ENCODE measurements at places on chromosomes 4 and X.

DNA sequence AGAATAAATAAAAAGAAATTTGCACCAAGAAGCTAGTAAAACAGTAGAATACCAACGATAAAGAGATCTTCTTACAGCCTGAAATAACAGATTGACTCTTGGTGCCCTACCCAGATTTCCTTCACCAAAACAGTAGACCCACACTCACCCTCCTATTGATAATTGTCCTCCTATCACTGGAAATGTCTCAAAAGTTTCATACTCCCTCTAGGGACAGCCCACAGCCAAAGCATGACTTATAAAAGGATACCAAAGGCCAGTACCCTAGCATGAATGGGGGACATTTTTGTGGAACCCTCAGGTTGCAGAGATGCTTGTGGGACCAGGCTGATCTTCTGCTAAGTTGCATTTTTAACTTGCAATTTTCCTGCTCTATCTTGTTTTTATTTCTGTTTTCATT, 104.1 kb downstream of the INPP4B start:
- no peak for DNase-seq

DNA sequence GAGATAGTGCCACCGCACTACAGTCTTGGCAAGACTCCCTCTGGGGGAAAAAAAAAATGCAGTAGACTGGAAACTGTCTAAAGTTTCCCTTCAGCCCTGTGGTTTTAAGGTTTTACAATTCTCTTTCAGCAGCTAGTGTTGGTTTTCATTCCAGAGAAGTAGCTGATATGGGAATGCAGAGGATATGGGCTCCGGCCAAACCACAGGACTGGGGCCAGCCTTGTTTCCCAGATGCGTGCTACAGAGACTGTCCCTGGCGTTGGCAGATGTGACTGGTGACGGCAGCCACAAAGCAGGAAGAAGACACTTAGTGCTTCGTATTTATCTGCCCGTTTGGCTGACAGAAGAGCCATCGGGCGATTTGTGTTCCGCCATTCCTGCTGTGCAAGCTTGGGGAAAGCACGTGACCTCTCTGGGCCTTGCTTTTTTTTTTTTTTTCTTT, 43.2 kb downstream of the ZBTB49 start:
- DNase-seq = no peak

- no peak for DNase-seq
Measured at GRCh38 chr4:81436096-81436495, 35.6 kb downstream of the RASGEF1B start.

- DNase-seq = no peak
Measured at GRCh38 chr4:1288786-1289185, 905 bp upstream of the MAEA start.

DNA sequence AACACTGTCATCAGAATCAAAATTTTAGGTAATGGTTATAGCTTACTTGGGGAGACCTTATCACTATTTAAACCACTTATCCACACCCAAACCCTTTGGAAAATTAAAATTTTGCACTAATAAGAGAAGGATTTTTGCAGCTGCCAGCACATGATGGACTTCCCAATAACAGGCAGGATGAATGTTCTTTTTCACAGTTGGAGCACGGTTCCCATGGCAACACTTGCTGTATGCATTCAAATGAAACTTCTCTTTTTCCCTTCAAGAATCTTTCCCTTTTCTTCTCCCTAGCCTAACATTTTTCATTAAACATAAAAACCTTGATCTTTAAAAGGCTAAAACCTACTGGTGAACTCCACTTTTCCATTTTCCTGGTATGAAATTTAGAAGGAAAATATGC, 768.2 kb downstream of the KCTD8 start:
- no peak for DNase-seq

GRCh38 chr4:145297556-145297955, 117.2 kb upstream of the OTUD4 start:
- DNase-seq = no peak

DNA sequence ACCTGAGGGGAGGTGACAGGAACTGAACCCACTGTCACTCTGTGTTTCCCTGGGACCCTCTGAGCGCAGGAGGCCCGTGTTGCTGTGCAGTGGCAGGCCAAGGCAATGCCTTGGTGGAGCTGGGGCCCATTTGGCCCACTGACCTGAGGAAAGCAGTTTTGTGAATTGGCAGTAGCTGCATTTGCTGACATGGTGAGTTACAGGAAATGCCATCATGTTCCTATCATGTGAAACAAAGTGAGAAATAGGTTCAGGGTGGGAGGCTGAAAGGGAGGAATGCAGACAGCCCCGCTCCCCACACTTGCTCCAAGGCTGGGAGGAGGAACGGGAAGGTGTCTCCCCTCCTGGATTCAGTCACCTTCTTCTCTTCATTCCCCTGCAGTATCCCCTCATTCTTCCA, 146.1 kb downstream of the PTTG2 start:
- DNase-seq = no peak

DNA sequence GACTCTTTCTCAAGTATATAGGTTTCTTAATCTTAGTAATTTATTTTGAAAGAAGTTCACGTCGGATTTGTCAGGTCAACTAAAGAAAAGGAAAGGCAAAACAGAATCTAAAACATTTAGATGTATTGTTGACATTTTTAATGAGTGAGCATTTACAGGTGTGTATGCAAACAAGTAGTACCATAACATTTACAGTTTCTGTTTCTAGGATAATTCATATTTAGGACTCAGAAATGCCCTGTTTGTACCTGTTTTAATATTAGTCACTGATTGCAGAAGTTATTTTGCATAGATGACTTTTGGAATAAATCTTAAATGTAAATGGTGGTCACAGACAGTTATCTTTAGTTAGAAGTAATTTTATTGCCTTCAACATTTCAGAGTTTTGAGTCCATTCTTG, 151.3 kb upstream of the NUDT6 start:
- DNase-seq = no peak

GRCh38 chrX:103550415-103551051, 31.2 kb upstream of the RAB40A start:
- DNase-seq = no peak

GRCh38 chrX:53188763-53189162, 36.2 kb downstream of the KDM5C start:
- peak; percentile 30 for DNase-seq

- DNase-seq = no peak
Measured at GRCh38 chr4:168908093-168908492, 102.0 kb downstream of the CBR4 start.
